NCI-H345 (cell line): ENCODE measurements at places on chromosomes 5 and 9.

DNA sequence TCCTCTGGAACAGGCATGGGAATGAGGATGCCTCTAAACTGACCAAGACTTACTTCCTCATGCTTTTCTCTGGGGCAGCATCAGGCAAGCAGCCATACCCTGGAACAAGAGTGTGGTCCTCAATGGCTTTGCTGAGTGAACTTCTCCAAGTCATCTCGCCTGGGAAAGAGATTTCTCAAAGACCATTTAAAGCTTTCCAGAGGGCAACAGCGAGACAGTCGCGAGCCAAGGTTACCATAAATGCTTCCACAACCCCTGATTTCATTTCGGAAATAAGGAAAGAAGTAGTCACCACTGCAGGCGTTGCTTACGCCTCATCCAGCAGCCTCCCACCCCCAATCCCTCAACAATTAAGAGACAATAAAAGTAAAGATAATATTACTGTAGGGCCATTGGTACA lies 1.1 kb upstream of the SNCAIP start:
- no peak for DNase-seq

DNA sequence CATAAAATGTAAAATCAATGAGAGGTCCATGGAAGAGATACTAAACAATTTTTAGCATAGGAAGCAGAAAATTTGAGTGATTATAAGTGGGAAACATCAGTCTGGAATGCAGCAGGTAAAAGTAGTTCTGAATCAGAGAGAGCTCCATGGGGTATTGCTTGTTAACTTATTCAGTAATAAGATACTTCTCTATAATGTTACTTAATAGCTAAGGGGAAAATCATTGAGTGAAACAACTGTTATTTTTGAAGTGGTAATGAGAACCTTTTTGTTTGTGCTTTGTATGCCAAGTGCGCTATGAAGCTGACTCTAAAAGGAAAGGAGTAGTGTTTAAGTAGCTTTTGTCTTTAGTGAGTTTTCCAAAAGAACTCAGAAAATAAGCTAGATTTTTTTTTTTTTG lies 95.2 kb downstream of the ERBIN start:
- DNase-seq: no peak

DNA sequence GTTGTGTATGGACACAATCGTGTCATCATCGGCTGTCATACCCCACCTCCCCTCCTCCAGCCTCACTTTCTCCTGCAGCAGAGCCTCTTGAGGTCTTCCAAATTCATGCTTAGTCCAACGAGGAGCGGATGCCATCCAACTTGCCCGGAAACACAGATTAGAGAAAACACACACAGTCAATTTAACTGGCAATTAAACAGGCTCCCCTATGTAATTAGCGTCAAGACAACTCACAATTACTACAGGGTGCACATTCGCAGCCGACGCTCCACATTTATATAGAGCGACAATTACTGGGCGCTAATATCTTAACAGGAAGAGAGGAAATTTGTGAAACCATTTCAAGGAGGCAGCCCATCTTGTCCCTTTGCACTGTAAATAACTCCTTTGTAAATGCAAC lies 86.0 kb upstream of the ZNF618 start:
- DNase-seq: no peak

- DNase-seq: no peak
Observed at GRCh38 chr5:56696900-56697299, 118.4 kb upstream of the MAP3K1 start.

DNA sequence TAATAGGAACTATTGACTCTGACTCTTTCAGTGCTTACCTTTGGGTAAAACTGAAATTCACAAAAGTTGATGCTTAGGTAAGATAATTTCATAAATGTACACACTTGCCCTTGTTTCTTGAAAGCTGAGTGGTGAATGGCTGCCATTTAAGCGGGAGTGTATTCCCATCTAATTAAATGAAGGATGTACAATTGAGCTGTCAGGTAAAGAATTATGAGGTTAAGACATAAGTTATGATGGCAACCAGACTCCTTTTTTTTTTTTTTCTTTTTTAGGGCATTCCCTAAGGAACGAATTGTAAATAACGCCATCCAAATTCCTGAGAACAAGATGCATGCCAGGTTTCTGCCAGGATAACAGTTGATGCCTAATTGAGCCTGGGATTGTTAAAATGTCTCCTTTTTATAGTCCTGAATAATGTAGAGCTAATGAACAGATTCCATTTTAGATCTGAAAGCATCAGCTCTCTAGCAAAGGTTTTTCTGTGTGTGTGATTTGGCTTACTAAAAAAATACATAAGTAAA lies 199.7 kb downstream of the ISL1 start:
- DNase-seq: no peak

GRCh38 chr5:129459777-129460671 lies at the start of gene ADAMTS19:
Gene ADAMTS19 (plus strand): TSS chr5:129460298. CDS start chr5:129460392, 94 bp downstream.
- no peak for DNase-seq

GRCh38 chr5:126108470-126108869 lies 314.7 kb upstream of the GRAMD2B start:
- no peak for DNase-seq

- no peak for DNase-seq
Observed at GRCh38 chr5:93092349-93093105, 488.5 kb downstream of the NR2F1-AS1 start.

- DNase-seq: no peak
Observed at GRCh38 chr9:130745829-130746228, 52.2 kb downstream of the EXOSC2 start.

GRCh38 chr5:52181403-52181802 lies 606.3 kb upstream of the ITGA1 start:
- no peak for DNase-seq

GRCh38 chr9:91820949-91821880 lies 128.8 kb downstream of the ROR2 start:
- no peak for DNase-seq

GRCh38 chr5:143775258-143775657 lies 36.7 kb upstream of the HMHB1 start:
- no peak for DNase-seq

DNA sequence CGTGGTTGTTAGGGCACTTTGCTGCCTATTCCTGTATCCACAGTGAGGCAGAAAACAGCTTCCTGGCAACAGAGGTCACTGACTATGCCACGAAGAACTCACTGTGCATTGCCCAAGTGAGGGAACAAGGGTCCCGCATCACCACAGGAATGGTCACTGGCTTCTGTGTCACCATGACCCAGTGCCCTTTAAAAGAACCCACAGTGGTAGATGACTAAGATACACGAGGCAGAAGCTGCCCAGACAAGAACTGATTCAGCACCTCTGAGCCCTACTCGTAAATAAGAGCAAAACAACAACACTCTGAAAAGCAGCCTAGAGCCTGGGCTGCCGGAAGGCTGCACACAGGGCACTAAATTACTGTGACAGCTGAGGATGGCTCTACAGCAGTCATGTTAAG lies 236.6 kb upstream of the RASEF start:
- DNase-seq: no peak

GRCh38 chr5:157624144-157624543 lies 28.1 kb downstream of the SOX30 start:
- DNase-seq: no peak

DNA sequence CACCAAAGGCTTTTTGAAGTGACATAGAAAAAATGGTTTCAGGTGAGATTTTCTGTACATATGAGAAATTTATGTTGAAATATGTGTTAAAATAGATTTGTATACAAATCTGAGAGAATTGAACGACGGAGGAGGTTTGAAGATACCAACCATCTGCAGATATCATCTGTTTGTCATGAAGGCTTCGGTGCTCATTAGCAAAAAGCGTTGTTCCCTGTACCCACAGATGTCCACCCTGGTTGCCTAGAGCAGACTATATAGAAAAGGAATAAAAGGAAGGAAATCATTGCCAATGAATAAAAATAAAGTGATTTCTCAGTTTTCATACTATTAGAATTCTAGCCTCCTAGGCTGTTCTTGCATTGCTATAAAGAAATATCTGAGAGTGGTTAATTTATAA lies 2262.8 kb upstream of the ACO1 start:
- DNase-seq: no peak

- no peak for DNase-seq
Observed at GRCh38 chr5:178531786-178532185, 58.4 kb downstream of the COL23A1 start.

DNA sequence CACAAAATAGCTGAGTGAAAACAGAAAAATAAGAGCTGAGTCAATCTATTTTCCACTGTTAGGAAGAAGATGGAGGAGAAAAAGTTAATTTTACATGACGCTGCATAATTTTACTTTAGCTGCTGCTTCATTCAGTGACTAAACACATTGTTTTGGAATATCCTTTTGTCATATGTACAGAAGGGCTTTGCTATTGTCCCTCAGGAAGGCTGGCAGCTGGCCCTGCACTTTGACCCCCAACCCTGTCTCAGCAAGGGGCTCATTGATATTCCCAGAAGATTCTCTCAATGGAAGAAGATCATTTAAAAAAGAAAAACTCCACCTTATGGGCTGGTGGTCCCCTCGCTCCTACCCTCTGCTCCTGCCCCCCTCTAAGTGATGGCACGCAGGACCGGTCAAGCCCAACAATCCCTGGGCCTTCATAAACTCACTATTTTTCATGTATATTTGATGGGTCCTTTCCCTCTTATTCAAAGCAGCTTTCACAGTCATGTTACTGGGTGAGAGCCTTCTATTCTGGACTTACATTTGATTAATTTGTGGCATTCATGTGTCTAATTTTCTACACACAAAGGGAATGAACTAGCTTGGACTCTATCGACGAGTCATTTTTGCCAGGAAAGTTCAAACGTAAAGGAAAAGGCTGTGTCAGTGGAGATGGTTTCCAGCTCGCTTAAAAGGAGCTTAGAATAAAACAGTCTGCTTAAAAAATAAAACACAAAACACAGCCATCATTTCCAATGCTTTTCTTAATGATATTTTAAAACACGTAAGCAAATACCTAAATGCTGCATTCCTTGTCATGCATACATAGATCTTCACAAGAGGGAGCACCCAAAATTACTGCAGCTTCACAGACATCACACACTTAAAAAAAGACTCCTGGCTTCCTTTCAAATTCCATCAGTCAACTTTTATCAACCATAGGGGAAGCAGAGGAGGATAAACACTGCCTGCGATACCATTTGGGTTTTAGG lies 104.7 kb downstream of the EFNA5 start:
- no peak for DNase-seq

GRCh38 chr9:129463994-129464393 lies 156.9 kb downstream of the C9orf50 start:
- no peak for DNase-seq

- peak; percentile 21 for DNase-seq
Observed at GRCh38 chr5:115816226-115817081, at the start of gene CDO1. Gene CDO1 (minus strand): TSS chr5:115816659. CDS start chr5:115816397, 262 bp downstream.

- DNase-seq: no peak
Observed at GRCh38 chr5:11596657-11597071, 307.6 kb downstream of the CTNND2 start.

GRCh38 chr5:74956278-74956677 lies 90.1 kb upstream of the FAM169A start:
- DNase-seq: no peak

DNA sequence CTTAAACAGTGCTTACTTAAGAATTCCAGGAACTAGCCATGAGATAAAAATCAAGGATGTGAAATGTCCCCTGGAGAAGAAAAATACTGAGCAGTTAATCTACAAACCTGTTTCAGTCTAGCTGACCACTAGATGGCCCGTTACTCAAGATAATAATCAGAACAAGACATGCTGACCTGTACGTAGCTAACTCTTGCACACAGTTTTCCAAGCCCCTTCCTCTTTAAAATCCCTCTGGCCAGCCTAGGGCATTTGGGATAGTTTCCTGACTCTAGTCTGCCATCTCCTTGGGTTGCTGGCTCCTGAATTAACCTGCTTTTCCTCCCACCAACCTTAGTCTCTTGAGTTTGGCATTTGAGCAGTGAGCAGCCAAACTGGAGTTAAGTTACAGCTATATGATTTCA lies 59.2 kb upstream of the TRAF1 start:
- DNase-seq: peak; percentile 32

GRCh38 chr9:72598639-72599038 lies 77.2 kb downstream of the TMC1 start:
- DNase-seq: no peak

- DNase-seq: peak; percentile 36
Observed at GRCh38 chr9:75889977-75890471, 449 bp upstream of the PCSK5 start.

GRCh38 chr5:68352166-68352565 lies 136.6 kb downstream of the PIK3R1 start:
- DNase-seq: no peak

- no peak for DNase-seq
Observed at GRCh38 chr5:35230038-35230611, at the start of gene PRLR. Gene PRLR (minus strand): TSS chr5:35230487. CDS start chr5:35089620, 140,867 bp downstream.

GRCh38 chr9:101242651-101243050 lies 142.2 kb downstream of the BAAT start:
- DNase-seq: no peak

DNA sequence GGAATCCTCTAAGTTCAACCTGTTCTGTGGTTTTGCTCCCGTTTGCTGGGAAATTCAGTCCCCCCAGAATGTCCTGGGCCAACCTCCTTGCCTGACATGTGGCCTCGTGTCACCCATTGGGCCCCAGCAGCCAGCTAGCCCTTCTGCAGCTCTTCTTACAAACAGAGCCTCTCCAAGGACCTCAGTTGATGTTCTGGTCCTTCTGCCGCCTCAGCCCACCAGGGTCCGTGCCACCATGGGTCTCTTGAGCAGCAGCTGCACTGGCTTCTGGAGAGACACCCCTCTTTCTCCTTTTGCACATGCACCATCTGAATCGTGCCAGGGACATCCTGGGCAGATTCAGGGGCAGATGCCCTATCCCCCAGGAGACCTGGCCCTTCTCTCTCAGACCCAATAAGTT lies 85.0 kb downstream of the LMX1B start:
- DNase-seq: no peak

DNA sequence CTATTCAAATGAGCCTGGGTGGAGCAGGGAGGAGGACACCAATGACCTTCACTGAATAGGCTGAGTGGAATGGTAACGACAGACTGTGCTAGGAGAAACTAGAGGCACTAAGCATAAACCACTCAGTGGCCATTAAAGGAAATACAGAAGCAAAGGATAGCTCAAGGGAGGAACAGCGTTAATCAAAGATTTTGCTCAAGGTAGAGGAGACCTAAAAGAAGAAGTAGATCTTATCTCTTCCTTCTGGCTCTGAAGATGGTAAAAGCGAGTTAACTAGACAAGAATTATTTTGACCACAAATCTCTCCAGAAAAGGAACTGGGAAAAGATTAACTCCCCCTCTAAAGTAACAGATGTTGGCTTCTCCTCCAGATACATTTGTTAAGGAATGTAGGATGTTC lies 299.6 kb downstream of the EPB41L4A start:
- DNase-seq: no peak

- no peak for DNase-seq
Observed at GRCh38 chr5:148687427-148687826, 33.1 kb upstream of the HTR4 start.

- DNase-seq: no peak
Observed at GRCh38 chr5:180376511-180376910, 23.4 kb upstream of the GFPT2 start.

DNA sequence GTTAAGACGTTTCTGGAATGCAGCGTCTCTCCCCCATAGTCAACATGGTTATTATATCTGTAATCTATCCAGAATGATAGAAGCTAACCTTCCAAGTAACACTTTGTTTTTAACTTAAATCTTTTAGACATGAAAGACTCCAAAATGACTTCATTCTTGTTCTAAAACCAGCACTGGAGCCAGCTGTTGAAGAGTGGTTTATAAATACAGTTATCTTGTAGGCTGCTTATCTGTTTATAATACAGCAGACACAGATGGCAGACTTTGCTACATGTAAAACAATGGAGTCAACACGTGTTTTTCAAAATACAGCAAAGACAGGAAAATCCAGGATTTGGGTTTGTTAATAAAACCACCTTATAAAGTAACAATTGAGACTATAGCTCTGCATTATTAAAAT lies 48.8 kb upstream of the RETREG1 start:
- DNase-seq: no peak
